Cortex of kidney (tissue), 1 donor: ENCODE measurements at places on chromosomes 2 and 18.

DNA sequence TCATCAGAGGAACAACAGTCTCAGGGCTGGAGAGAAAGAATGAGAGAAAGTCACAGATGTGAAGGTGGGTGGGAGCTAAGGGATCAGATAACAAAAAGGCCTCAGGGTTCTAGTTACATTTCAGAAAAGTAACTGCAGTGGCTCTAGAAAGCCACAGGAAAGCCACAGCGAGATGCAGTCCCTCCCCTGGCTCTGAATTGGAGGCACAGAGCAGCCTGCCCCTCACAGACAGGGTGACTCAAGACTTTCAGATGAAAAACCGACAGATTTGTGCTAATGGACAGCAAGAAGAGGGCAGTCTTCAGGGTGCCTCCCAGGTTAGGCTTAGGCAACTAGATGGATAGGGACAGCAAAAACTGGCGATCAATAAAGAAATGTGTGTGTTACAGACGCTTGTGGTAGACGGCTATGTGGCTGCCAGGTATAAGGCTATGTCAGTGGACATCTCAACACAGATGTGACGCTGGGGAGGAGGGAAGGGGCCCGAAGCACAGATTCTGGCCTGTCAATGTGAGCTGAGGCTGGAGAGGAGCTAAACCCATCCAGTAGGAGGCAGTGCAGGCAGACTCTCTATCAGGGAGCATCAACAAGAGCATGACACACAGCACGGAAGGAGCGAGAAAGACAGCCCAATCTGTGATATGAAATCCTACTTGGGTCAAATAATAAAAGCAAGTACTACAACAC lies 26.2 kb downstream of the UNC50 start:
- DNase-seq = no peak

DNA sequence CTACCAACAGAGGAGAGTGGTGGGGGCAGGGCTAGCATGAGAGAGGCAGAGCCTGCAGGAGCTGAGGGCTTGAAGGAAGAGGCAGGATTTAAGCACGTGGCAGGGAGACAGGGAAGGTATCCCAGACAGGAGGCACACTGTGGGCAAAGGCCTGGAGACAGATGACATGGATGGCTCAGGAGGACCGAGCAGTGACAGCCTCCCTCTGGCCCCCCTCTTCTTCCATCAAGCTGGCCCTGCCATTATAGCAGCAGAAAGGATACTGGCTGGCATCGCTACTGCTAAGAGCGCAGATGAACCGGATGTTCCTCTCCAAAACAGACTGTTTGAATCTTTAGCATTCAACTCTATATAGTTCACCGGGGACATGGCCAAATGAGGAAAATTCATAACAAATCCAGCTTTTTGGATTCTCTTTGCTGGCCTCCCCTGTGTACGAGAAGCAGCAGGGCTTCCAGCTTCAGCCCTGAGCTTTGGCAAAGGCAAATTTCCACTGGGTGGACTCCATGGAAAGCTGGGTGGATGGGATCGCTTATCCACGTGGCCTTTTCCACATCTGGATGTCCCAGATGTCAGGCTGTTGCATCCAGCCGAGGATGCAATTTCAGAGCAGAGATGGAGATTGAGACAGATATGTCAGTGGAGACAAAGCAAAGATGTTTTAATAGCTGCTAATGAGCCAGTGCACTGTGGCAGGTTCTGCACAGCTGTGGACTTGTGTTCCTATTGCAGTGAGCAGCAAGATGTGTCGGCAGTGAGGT lies 36.2 kb downstream of the CAPN13 start:
- DNase-seq = no peak

DNA sequence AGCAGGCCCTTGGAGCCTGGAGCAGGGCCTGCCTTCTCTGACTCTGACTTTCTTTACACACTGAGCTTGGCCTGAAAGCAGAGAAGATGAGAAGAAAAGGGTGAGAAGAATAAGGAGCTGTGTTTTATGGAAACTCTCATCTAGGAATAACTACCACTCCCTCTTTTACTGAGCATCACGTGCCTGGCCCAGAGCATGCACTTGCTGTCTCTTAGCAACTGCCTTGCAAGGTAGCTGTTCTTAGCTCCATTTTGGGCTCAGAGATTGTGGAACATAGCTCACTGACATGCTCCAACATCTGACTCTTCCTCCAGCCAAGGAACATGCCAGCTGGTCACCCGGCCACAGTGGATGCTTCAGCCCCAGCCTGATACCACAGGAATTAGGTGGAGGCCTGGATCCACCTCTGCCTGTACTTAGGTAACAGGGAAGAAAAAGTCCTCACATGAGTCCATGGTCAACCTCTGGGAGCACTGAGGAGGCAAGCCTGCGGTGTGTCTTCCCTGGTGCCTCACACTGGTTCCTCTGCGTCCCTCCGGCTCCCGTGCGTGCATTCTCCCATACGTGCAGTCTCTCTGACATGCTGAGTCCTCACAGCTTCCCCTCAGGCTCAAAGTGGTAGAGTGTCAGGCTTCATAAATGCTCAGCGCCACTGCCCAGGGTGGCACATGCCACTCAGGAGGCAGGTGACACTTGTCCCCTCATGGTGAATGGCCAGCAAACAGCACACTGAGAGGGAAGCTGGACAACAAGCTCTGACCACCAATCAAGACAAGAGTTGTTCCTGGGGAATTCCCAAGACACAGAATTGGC lies 35.7 kb downstream of the AMER3 start:
- no peak for DNase-seq

GRCh38 chr2:74876081-74876886 lies 42.4 kb downstream of the HK2 start:
- DNase-seq = no peak

DNA sequence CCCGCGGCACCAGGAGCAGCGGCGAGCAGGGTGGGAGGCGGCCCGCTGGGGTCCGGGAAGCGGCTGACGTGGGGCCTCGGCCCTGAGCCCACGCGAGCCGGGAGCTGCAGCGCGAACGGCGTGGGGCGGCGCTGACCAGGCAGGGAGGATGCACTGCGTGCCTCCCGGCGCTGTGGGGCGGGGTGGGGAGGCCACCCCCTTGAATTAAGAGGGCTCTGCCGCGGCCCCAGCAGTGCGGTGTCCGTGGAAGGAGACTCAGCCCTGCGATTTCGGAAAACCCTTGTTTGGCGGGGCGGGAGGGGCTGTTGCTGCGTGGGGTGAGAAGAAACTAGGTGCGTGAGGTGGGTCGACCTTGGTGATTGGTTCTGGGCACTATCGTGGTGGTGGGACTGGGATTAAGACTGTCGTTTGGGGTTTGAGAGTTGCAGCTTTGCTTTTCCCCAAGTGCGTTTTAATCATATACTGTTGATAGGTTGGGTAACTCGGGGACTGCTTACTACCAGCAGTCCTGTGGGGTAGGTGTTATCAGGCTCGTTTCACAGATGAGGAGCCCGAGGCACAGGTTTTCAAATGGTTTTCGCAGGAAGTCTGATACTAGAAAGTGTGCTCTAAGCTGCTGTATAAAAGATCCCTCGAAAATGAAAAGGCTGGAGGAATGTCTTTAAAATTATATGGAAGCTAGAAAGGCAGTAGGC lies 722 bp downstream of the ACSL3 start:
- DNase-seq = no peak

DNA sequence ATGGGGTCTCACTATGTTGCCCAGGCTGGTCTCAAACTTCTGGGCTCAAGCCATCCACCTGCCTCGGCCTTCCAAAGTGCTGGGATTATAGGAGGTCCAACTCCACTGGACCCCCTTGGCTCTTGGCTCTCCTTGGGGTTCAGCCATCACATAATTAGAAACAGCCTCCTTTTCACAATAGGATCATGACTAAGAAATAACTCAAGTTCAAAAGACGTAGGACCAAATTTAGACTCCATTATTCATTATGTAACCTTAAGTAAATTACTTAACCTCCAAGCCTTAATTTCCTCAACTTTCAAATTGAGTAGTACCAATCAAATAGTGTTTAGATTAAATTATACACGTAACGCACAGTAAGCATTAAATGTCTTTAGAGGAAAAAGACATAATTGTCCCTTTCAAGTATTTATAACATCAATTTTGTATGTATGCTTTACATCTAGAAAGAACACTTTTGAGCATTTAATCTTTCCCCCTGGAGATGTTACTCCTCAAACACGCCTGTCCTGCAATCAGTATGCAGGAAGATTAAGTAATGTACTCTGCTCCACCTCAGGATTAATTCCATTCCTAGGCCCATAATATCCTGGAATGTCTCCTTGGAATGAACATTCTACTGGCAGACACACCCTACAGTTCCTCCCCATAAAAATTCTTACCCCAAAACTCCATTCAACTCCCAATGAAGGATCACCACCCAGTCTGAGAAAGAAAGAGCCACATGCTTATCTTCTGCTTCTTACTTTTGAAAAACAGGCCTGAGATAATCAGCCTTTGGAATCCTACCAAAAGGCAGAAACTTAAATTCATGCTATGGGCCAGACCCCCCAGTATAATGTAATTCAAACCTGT lies 49.1 kb downstream of the COBLL1 start:
- DNase-seq = no peak

- DNase-seq = no peak
Observed at GRCh38 chr2:187003038-187003554, 154.1 kb upstream of the ZSWIM2 start.

- no peak for DNase-seq
Observed at GRCh38 chr2:112092286-112093041, 37.4 kb downstream of the TMEM87B start.

- no peak for DNase-seq
Observed at GRCh38 chr18:28176698-28176947, 307 bp downstream of the CDH2 start.

DNA sequence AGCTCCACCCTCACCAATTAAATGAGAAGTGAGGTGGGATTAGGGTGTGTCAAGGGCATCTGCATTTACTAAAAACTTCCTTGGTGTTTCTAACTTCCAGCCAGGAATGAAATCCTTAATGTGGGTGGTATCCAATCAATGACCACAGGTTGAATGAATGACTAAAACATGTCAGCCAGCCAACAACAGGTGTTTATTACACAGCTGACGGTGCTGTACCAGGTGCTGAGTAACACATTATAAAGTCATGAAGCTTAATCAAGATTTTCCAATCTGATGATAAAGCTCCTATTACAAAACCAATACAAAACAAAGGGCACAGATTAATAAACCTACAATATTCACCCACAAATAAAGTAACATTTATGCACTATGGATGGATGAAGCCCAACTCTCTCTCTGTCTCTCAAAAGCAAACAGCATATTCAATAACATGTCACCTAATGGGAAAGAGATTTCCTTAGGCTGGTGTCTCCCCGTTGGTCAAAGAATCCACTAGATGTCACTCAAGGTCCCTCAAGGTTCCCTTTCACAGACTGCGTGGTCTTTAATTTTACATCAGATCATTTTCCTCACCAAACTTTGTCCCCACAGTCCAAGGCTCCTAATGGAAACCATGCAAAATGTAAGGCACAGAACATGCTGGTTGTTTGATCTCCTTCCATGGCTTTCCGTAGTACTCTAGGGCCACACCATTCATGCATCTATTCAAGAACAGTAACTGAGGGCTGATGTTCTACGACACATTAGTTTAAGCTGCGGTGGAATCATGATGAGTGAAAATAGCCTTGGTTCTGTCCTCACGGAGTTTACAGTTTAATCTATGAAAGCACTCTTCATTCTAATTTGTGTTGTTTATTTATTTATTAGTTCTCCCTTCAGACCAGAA lies 6.4 kb upstream of the PTPN4 start:
- no peak for DNase-seq

DNA sequence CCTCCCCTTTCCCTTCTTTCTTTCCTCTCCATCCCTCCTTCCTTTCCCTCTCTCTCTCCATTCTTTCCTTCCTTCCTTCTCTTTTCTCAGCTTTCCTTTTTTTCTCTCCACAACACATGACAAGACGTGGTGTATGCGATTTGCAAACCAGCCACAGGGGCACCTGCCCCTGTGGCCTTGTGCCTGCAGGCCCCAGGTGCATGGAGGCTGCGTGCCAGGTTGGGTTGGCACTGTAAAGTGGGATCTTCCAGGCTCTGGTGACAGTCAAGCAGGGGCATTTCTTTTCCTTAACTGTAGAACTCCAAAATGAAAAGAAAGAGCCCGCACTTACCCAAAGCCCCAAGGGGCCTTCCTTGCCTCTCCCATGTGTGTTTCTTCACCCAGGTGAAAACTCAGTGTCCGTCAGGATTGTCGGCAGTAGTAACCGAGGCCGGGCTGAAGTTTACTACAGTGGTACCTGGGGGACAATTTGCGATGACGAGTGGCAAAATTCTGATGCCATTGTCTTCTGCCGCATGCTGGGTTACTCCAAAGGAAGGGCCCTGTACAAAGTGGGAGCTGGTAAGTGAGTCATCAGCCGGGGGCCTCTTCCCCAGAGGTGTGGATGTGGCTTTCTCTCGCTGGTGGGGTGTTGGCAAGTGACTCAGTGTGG lies 50.9 kb downstream of the MARCO start:
- DNase-seq = no peak

- DNase-seq = no peak
Observed at GRCh38 chr2:186968277-186968676, 119.3 kb upstream of the ZSWIM2 start.

DNA sequence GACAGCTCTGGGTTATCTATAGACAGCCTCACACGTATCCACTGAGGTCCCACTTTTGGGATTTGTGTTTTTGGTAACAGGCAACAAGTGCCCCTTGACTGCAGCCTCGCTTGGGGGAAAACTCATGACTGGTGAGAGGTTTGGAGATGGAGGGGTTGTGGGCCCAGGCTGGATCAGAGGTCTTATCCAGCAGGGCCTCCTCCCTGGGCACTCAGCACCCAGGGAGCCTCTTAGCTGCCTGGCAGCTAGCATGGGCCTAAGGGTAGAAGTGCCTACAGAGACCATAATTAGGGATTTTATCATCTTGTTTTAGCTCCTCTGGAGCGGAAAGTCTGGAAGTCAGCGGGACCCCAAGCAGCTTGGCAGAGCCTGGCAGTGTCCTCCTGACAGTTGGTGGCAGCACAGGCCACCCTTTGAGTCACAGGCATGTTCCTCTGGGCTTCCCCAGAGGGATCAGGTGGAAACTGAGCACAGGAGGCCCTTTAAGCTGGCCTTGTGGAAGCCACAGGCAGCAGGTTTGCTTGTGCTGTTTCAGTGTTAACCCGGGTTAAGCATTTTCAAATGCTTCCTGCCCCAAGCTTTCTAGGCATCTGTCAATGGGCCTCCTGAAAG lies 143.1 kb downstream of the KCTD1 start:
- no peak for DNase-seq

DNA sequence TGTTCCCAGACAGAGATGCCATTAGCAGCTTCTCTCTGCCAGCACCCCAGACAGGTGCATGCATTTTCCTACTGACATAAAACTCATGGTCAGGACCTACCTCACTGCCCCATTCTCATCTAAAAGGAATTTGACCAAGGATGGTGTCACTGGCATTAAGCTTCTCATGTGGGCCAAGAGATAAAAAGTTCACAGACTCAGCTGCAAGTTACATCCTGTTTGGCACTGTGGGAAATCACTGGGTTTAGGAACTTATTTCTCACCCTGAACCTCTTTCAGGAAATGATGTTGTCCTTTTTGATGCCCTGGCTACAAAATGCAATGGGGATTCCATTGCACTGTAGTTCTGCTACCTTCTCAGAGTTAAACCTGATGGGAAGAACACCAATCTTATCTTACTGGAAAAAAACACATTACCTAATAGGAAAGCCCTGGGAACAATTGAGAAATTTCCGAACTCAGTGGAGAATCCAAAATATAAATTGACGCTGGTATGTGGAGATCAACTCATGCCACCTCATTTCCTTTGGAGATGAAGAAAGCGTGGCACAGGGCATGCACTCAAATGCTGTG lies 252.1 kb upstream of the COPS8 start:
- no peak for DNase-seq

GRCh38 chr2:119407430-119408220 lies 24.0 kb upstream of the TMEM37 start:
- DNase-seq = no peak
